Fibroblast of the aortic adventitia (primary cell): ENCODE measurements at places on chromosomes 6 and 20. TPM values are rescaled to one million over a fixed set of nuclear protein-coding genes. Genes with fewer than 3 reads are reported as not detected.

PNLDC1 gene
- not detected in 2 replicates for total RNA-seq

ZBTB12 gene
- total RNA-seq, result 3.3 and 3.8 TPM in 2 replicates

TNFRSF6B gene
- 0.36 TPM in 1 of 2 replicates, not detected in the other for total RNA-seq

TFAP2D gene
- 5.1 TPM in 1 of 2 replicates, not detected in the other for total RNA-seq

MAN1A1 gene
- total RNA-seq, result 93.1 and 175 TPM in 2 replicates

MAPK13 gene
- 2.3 and 15.6 TPM in 2 replicates for total RNA-seq

MUC22 gene
- total RNA-seq, result not detected in 2 replicates

HMGCLL1 gene
- not detected in 2 replicates for total RNA-seq

MICAL1 gene
- total RNA-seq, result 21.7 and 48.1 TPM in 2 replicates

CST1 gene
- 0.63 TPM in 1 of 2 replicates, not detected in the other for total RNA-seq

SLC22A2 gene
- not detected in 2 replicates for total RNA-seq

CFB gene
- total RNA-seq, result 32.9 and 39.1 TPM in 2 replicates

LEMD2 gene
- 31.2 and 75.3 TPM in 2 replicates for total RNA-seq

PAX1 gene
- total RNA-seq, result not detected in 2 replicates

LY6G6C gene
- total RNA-seq, result not detected in 2 replicates

RTEL1 gene
- 17.3 and 23.4 TPM in 2 replicates for total RNA-seq

COL19A1 gene
- under 0.01 and 0.09 TPM in 2 replicates for total RNA-seq

CSNK2A1 gene
- total RNA-seq, result 84.6 and 147 TPM in 2 replicates

ANGPT4 gene
- total RNA-seq, result not detected in 2 replicates

PRR18 gene
- total RNA-seq, result not detected in 2 replicates

OR10C1 gene
- total RNA-seq, result not detected in 2 replicates

LRRC73 gene
- total RNA-seq, result 0.63 and 0.98 TPM in 2 replicates

COX4I2 gene
- total RNA-seq, result not detected in 2 replicates

PHACTR3 gene
- not detected in 2 replicates for total RNA-seq

SSTR4 gene
- not detected in 2 replicates for total RNA-seq

SLC24A3 gene
- total RNA-seq, result 0.57 TPM in 1 of 2 replicates, not detected in the other

CPXM1 gene
- total RNA-seq, result 3.8 and 48.5 TPM in 2 replicates
